ENCODE measurements at places on chromosomes 12 and 14.

GRCh38 chr14:23158779-23159178 is 24.7 kb downstream of the SLC7A8 start:
- no peak for DNase-seq

DNA sequence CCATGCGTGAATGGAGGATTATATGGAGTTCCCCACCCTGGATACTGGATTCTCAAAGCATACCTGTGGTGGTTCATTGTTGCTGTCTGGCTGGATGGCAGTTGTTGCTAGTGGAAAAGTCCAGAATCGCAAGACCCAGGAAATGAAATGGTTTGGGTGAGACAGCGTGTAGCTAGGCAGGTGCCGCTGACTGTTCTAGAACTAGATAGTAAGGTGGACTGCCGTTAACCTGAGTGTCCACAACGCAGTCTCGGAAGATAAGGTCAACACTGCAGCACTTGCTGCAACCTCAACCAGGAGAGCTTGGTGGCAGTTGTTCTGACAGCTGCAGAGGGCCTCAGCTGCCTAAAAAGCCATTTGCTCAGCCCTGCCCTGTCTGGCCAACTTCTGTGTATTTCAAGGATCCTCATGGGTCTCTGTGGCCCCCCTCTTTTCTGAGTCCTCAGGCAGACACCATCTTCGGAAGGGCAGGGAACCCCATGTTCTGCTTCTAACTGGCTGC is 15.5 kb upstream of the IRF2BPL start:
- no peak for DNase-seq

DNA sequence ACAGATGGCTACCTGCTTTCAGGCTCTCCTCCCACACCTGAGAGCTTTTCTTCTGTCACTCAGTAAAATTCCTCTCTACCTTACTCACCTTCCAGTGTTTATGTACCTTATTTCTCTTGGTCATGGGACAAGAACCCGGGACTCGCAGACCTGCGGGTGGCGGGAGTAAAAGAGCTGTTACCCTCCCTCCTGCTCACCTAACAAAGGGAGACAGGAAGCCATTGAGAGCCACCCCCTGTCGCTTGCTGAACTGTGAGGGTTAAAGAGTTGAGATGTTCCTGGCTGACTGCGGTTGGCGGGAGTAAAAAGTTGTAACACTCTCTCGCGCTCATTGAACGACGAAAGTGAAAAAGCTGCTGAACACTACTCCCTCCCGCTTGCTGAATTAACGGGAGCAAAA is 1935.1 kb upstream of the FLRT2 start:
- no peak for DNase-seq

GRCh38 chr12:18296201-18296908 is 35.0 kb downstream of the PIK3C2G start:
- no peak for DNase-seq

DNA sequence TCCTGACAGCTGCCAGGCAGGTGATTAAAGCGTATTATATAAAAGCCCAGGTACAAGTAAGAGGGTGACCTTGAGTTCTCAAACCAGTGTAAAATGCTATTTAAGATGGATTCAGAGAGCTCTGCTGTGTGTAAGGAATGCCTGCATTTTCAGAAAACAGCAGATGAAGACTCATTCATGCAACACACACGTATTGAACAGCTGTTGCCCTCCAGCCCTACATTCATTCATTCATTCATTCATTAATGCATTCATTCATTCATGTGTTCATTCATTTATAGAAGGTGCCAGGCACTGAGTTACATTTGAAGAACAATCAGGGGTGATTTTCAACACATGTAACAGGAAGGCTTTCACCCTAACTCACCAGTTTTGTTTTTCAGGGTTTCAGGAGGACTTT is 27.4 kb upstream of the ELK3 start:
- no peak for DNase-seq

GRCh38 chr12:27967551-27968054 is 4.9 kb downstream of the PTHLH start:
- no peak for DNase-seq

DNA sequence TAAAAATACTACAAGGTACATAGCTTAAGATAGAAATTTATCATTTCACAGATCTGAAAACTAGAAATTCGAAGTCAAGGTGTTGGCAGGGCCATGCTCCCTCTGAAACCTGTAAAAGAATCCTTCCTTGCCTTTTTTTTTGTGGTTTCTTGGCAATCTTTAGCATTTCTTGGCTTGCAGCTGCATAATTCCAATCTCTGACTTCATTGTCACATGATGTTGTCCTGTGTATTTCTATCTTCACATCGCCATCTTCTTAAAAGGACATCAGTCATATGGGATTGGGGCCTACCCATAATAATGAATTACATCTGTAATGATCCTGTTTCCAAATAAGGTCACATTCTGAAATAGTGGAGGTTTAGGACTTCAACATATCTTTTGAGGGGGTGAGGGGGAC is 250.4 kb downstream of the TMTC2 start:
- DNase-seq, result no peak

GRCh38 chr12:6084969-6085450 is 39.5 kb downstream of the VWF start:
- DNase-seq, result no peak

GRCh38 chr14:68241862-68242487 is 422.4 kb downstream of the RAD51B start:
- no peak for DNase-seq

GRCh38 chr12:127729381-127729780 is 537.6 kb upstream of the TMEM132C start:
- no peak for DNase-seq

GRCh38 chr12:90712671-90713070 is 242.3 kb downstream of the CCER1 start:
- no peak for DNase-seq

GRCh38 chr14:72766296-72766695 is 127.6 kb downstream of the DPF3 start:
- DNase-seq, result no peak

- no peak for DNase-seq
Observed at GRCh38 chr12:18718462-18718861, 19.4 kb downstream of the PLCZ1 start.

DNA sequence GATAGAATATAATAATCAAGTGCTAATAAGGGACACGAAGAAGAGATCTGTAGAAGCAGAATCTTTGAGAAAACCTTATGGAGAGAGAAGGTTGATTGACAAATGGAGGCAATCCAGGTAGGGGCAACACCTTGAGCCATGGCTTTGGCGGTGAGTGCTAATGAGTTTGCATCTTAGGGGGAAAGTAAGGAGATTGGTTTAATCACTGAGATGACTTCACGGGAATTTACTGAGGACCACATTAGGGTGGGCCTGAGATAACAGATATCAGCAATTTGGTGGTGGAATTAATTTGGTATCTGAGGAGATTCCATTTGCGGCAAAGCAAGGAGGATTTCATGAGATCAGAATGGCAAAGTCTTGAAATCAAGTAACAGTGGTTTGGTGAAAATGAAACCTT is 1.8 kb upstream of the LARP4 start:
- DNase-seq, result no peak

GRCh38 chr12:49609059-49609874 is 3.8 kb upstream of the FAM186B start:
- no peak for DNase-seq

- DNase-seq, result no peak
Observed at GRCh38 chr12:121175383-121176119, 34.4 kb upstream of the P2RX4 start.

DNA sequence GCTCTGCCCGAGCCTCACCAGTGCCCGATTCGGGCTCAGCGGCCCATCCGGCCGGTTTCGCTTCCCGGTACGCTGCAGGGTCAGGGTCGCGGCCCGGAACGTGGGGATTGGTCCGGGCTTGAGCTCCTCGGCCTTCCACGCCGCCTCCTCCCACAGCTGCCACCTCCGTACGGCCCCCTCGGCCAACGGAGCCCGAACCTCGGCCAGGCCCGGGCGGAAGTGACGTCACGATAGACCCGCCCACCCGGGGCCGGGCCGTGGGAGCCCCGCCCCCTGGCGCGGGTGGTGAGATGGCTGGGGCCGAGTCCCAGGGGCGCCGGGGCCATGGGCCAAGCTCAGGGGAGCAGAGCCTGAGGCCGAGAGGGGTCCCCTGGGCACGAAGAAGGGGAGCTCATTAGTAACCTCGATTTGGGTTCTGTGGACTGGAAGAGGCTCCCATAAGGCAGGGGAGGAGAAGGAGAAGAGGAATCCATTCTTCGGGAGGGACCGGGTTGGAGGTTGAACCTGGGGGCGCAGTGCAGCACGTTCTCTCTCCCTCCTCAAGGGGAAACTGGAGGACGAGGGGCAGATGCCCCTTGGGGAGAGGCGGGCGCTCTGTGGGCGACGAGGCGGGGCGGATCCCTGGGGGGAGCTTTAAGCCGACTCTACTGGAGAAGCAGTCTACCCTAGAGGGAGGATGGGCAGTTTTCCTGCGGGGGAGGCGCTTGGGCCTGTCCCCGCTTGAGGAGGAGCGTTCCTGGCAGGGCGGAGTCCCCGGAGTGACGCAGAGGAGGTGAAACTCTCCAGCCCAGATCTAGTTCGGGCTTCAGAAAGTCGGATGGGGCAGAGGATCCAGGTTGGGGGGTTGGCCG is at the start of gene MLF2:
Gene MLF2, minus strand, starts transcription at position 221 of the 851 bp plus-strand sequence. CDS start 807 bp downstream, outside the sequence.
- DNase-seq, result peak; percentile 97

GRCh38 chr14:88695870-88696269 is 96.9 kb downstream of the EML5 start:
- DNase-seq, result no peak

DNA sequence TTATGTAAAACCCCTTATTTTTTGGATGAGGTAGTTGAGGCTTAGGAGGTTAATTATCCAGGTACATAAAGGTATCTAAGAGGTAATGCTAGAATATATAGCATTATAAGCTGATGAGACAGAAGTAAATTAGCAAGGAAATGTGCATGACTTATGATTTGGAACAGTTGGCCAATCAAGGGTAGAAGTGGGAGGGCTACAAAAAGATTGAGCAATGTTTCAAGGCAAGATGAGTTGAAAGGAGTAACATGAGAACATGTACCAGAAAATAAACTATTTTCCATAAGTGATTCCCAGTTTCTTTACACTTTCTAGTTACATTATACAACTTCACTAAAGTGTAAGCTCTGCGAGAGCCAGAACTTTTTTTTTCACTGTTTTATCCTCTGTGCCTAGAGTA is 290.9 kb downstream of the LRIG3 start:
- no peak for DNase-seq

DNA sequence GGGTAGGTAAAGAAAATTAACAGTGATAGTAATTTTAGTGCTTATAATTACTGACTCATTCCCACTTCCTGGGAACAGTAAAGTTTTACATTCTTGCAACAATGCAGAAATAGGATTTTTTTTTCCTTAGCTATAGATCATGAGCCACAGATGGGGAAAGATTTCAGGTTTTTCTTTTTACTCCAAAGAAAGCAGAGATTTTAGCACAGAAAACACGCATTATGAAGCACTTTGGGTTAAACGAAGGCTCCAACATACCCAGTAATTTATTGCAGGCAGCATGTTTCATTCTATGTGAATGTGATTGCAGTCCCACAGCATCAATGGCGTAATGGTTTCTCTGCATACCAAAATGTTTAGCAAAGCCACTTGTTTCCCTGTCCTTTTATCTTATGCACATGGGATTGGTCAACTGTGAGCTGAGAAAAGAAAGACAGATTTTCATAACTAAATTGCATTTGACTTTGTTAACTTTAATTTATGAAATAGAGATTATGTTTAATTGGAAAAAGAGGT is 124.6 kb upstream of the E2F7 start:
- no peak for DNase-seq

GRCh38 chr14:64191756-64192155 is 102.4 kb downstream of the ESR2 start:
- no peak for DNase-seq

GRCh38 chr12:1878214-1878613 is 40.2 kb downstream of the CACNA2D4 start:
- DNase-seq, result no peak

- DNase-seq, result no peak
Observed at GRCh38 chr12:56361487-56362129, 1.0 kb downstream of the APOF start.

GRCh38 chr14:90722590-90722989 is 93.6 kb downstream of the TTC7B start:
- no peak for DNase-seq

GRCh38 chr12:120668868-120669840 is 17.8 kb upstream of the MLEC start:
- DNase-seq, result no peak

- peak; percentile 59 for DNase-seq
Observed at GRCh38 chr14:24095271-24096068, 1.4 kb downstream of the PCK2 start.

GRCh38 chr14:61812347-61813095 is 50.3 kb downstream of the SNAPC1 start:
- DNase-seq, result no peak

Data from stimulated activated CD8-positive, alpha-beta memory T cell treated with anti-CD3 and anti-CD28 coated beads, Interleukin-4, amount 100 ng/mL, for 24 hours (primary cell).